Cardiac muscle cell (in vitro differentiated cells and primary cell): ENCODE measurements at places on chromosomes 11 and 22.

- DNase-seq: no peak
Measured at GRCh38 chr11:78549624-78550409, 24.8 kb downstream of the NARS2 start.

DNA sequence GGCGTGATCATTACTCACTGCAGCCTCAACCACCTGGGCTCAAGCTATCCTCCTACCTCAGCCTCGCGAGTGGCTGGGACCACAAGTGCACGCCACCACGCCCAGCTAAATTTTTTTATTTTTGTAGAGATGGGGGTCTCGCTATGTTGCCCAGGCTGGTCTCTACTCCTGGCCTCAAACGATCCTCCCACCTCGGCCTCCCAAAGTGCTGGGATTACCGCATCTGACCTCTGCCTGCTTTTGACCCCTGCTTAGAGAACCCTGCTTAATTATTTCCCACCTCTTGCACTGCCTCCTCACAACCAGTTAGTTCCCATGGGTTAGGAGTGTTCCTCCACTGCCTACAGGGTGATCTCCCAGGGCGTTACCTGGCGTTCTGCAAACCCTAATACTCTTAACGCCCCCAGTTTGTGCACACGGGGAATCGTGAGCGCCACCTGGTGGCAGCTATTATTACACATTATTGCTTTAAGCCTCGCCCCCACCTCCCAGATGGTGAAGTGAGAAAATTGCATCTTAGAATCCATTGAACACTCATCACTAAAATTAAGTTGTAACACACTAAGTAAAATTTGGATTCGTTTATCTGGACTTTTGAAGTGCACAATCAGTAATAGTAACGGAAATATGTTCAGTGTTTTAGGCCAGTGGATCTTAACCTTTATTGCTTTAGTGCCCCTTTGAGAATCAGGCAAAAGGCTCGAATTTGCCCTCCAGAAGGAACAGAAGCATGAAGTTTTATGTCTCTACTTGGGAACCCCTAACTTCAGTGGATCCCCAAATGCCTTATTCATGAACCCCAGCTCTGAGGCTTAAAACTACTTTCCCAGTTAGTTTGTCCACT, 61.4 kb upstream of the ASPHD2 start:
- peak; percentile 61 for DNase-seq

DNA sequence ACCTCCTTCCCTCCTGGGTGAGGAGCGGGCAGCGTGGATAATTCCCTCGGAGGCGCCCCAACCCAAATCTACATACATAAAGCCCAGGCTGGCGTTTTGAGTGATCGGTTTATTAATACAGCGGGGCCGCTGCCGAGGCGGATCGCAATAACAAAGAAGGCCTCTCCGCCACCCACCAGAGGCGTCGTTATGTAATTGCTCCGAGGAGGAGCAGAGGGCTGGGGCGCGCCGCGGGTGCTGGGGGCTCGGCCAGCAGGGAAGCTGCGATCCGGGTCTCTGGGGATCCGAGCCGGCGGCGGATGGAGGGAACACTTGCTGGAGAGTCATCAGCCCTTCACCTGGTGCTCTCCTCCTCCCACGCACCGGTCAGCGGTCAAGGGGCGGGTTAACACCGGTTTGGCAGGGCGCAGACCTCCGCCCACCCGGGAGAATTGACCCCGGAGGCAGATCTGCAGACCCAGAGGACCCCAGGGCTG, 6.4 kb upstream of the TP53I11 start:
- peak; percentile 39 for DNase-seq

- peak; percentile 59 for DNase-seq
Measured at GRCh38 chr11:86869966-86870570, 69.7 kb downstream of the PRSS23 start.

DNA sequence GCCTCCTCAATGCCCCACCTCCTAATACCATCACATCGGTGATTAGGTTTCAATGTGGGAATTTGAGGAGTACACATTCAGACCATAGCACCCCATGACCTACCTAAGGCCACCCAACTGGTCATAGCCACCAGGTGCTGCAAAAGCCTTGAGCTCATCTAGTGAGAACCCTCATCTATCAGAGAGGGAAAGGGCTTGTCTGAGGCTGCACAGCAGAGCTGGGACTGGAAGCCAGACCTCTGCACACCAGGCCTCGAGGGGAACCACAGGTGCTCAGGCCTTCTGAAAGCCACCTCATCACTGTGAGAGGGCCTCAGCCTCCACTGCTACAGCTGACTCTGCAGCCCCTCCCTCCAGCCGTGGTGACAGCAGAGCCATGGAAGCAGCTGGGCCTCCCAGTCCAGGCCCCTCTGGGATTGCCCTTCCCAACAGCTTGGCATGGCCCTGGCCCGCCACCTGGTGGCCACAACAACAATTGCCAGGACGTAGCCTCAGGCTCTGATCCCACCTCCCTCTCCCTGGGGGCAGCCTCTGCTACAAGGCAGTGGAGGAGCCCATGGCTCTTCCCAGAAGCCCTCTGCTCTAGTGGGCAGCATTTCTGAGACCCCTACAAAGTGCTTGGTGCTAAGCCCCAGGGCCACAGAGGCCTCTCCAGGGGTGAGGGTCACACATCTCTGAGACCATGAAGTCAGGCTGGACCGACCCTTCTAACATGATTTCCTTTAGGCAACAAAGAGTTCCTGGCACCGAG, 41.0 kb upstream of the PRDM11 start:
- peak; percentile 86 for DNase-seq

DNA sequence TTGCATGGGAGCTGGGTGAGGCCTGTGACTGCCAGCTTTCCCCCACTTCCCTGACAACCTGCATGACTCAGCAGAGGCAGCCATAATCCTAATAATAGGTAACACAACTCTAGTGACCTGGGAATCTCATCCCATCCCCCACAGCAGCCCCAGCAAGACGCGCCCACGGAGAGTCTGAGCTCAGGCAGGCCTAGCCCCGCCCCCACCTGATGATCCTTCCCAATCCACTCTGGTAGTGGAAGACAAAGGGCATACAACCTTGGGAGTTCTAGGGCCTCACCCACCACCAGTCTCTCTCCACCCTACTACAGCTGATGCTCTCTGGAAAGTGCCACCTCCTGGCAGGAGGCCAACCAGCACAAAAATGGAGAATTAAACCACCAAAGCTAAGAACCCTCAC, 60.3 kb downstream of the CWF19L2 start:
- no peak for DNase-seq

- peak; percentile 12 for DNase-seq
Measured at GRCh38 chr11:92552942-92553341, 328.3 kb downstream of the FAT3 start.

DNA sequence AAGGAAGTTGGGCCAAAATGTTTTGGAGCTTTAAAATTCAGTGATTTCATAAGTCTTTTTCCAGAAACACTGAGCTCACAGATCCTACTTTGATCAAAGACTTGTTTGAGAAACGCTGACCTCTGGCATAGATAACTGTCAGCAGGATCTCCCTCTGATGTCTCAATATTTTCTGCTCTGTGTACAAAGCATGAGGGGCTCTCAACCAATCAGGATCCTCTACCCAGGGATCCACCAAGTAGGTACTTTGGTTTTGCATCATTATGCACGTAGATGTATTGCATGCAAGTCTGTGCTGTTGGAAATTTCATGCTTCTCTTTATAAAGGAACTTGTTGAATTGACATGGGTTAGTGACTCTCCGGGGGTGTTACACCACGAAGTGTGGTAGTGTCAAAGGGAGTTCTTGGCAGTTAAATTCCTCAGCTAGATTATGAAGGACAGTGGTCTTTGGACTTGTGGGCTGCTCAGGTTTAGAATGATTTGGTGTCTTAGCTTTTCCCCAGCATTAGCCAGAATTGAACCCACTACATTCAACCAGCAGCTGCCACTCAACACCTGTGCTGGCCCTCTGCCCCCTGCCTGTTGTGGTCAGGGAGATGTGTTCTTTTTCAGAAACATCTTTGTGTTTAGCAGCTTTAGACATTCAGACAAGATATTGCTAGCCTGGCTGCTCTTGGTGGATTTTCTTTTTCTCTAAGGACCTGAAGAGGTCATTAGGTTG, 1.7 kb upstream of the DIXDC1 start:
- no peak for DNase-seq

GRCh38 chr11:44774108-44774507, 47.3 kb downstream of the TSPAN18 start:
- no peak for DNase-seq

GRCh38 chr11:70490208-70490607, 91.9 kb downstream of the CTTN start:
- no peak for DNase-seq

DNA sequence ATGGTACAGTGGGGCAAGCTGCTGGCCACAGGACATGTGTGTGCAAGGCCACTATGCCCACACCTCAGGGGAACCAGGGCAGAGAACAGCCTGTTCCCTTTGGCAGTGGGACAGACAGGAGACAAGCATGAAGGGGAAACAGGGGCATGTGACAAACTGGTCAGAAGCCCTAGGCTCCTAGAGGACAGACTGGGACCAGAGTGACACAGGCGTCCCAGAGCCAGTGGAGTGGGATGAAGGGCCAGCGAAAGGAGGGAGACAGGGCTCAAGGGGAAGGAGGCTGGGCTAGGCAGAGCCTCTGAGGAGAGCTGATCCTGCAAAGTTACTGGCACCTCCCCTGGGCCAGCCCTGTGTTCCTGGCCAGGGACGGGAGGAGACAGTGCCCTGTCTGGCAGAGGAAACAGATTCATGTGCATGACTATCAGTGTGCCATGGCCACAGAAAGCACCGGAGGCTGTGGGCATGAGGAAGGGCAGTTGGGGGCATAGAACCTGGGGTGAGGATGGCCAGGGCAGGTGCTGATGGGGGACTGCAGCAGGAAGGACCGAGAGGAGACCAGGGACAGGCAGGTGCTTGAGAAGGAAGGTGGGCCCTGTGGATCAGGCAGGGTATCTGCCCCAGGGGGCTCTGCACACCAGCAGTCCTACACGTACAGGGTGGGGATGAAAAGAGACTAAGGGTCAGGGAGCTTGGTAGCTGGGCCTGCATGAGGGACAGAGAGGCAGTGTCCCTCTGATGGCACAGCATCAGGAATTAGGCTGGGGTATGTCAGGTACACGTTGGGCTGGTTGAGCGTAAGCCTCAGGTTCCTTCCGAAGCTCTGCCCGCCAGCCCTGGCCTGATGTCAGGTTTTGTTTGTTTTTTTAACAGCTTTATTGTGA, 9.8 kb downstream of the DERL3 start:
- DNase-seq: no peak

- no peak for DNase-seq
Measured at GRCh38 chr11:135037828-135038227, 625.8 kb upstream of the B3GAT1 start.
